Stimulated activated CD4-positive, alpha-beta T cell treated with anti-CD3 and anti-CD28 coated beads, Interleukin-2, amount 100 ng/mL, for 24 hours (primary cell): ENCODE measurements at places on chromosomes 1 and 21.

GRCh38 chr1:235910357-235911299 lies 43.9 kb upstream of the LYST start:
- peak; percentile 49 for DNase-seq

- DNase-seq: no peak
Observed at GRCh38 chr1:3415260-3416090, 39.0 kb upstream of the ARHGEF16 start.

- peak; percentile 68 for DNase-seq
Observed at GRCh38 chr1:235326719-235327558, 1.0 kb downstream of the ARID4B start.

- no peak for DNase-seq
Observed at GRCh38 chr1:2904191-2904590, 102.7 kb upstream of the TTC34 start.

DNA sequence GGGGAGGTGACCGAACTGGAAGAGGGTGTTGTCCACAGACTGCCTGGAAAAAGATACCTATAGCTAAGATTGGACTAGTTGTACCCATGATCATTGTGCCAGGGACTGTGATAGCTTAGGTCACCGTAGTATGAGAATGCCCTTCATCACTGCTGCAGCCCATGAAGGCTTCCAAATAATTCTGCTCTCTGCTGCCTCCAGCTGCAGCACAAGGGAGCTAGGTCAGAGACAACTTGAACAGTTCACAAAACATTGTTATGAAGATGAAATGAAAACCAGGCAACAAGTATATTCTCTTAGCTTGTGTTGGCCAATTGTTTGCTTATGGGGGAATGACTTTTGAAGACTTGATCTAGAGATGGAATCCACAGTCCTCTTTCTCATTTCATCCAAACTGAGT lies 246.7 kb downstream of the MRPL39 start:
- no peak for DNase-seq

- no peak for DNase-seq
Observed at GRCh38 chr21:27771938-27772483, 805.1 kb upstream of the ADAMTS5 start.

DNA sequence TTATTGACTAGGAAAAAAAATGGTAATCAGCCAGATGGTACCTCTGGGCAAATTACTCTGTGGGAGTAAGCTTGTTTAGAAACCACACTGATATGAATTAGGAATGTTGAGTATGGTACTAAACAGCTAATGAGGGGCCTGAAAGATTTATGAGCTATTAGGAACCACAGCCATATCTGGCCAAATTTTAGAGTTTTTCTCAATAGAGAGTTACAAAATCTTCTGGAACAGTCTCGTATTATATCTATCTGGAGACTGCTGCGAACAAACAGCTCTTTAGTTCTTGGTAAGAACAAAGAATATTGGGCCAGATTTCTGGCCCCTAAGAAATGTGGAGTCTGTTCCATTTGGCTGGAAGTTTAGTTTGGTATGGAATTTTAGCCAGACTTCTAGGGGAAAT lies 4.9 kb upstream of the PODN start:
- DNase-seq: no peak

DNA sequence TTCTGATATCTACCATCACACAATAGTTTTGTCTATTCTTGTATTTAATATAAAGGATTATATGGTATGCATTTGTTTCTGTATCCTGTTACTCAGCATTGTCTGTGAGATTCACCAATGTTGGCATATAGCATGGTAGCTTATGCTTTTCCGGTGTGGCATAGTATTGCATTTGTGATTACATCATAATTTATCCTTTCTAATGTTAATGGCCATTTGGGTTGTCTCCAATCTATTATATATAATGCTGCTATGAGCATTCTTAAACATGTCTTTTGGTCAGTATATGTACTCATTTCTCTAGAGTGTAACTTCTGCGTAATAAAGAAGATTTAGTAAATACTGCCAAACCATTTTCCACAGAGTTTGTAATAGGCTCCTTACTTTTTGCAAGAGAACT lies 40.9 kb upstream of the GFI1 start:
- no peak for DNase-seq

GRCh38 chr1:55699228-55699627 lies 484.1 kb upstream of the USP24 start:
- DNase-seq: no peak

DNA sequence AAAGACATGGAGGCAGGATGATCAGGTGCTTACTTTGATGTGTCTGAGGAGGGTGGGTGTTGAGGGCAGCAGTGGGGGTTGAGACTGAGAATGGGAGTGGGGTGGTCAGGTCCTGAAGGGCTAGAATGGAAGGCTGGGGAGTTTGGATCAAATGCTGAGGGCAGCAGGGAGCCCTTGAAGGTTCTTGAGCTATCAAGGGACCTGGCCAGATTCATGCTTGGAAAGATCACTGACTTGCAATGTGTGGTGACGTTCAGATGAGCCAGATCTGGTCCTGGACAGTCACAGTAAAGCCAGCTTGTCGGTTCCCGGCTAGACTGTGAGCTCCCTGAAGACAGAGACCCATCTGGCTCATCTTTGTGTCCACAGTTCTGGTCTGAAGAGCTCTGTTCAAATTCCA lies 3.8 kb downstream of the EPHB2 start:
- DNase-seq: no peak

- no peak for DNase-seq
Observed at GRCh38 chr1:201212056-201212455, 21.4 kb downstream of the IGFN1 start.

GRCh38 chr1:26862781-26863684 lies at the start of gene SFN:
Gene SFN, plus strand, starts transcription at chr1:26863149. Its CDS starts 64 bp downstream, at chr1:26863213.
- peak; percentile 49 for DNase-seq

GRCh38 chr1:87264976-87265375 lies 63.7 kb upstream of the LMO4 start:
- DNase-seq: no peak

DNA sequence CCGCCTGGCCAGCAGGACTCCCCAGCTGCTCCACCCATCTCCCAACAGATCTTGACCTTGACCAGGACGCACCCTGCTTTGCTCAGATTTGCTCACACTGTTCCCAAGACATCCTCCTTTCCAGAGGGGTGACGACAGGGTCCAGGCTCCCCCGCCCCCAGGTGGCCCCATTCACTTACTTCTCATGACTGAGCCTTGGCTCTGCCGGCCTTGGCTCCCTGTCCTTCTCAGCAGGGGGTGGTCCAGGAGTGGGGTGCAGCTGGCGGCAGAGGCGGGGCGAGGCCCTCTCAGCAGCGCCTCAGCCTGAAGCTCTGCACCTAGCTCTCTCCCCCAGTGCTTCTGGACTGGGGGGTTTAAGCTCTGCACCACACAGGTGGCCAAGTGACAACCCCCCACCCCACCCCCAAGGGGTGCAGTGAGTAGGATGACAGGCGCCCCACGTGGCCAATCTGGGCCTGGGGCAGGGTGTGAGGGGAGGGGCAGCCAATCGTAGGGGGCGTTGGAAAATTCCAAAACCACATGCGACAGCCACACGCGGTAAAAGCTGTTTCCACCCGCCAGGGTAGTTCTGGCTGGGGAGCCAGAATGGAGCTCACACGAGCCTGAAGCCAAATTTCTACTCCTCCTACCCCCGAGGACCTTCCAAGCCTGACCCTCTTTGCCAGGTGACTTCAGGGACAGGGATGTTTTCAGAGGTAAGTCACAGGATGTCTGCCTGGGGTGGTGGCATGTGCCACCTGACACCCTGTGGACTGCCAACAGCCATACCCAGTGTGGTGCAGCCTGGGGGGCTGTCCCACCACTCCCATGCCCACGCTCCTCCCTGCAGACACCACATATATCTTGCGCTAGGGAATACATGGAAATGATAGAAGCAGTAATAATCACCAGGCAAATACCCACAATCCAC lies 5.6 kb downstream of the RORC start:
- peak; percentile 55 for DNase-seq

- DNase-seq: no peak
Observed at GRCh38 chr1:158999316-159000069, 10.2 kb upstream of the IFI16 start.

DNA sequence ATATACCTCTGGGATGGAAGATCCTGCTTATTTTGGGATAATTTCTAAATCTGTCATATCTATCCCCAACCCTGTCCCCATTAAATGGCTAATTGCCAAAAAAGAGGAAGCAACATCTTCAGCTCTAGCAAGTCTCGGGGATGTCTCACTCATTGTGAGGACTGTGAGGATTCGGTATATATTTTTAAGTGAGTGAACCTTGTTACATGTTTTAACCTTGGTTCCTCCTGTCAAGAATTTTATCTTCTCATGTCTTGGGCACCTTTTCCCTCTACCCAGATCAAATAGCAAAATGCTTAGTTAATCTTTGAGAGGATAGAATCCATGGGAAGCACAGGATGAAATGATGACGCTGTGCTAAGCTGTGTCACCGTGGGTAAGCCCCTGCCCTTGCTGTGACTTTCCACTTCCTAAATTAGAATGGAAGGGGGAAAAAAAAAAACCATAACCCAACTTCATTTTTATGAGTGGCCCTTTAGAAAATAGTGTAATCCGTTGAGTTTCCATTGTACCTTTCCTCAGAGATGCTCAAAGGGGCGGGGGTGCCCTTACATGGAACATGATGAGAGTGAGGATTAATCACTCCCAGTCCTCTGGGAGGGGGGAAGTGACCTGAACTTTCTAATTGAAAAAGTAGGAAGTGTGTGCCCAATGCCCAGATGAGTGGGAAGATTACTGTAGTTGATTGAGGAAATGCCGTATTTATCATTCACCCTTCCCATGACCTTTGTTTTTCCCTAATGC lies 7.6 kb downstream of the ATP1A1 start:
- DNase-seq: no peak

DNA sequence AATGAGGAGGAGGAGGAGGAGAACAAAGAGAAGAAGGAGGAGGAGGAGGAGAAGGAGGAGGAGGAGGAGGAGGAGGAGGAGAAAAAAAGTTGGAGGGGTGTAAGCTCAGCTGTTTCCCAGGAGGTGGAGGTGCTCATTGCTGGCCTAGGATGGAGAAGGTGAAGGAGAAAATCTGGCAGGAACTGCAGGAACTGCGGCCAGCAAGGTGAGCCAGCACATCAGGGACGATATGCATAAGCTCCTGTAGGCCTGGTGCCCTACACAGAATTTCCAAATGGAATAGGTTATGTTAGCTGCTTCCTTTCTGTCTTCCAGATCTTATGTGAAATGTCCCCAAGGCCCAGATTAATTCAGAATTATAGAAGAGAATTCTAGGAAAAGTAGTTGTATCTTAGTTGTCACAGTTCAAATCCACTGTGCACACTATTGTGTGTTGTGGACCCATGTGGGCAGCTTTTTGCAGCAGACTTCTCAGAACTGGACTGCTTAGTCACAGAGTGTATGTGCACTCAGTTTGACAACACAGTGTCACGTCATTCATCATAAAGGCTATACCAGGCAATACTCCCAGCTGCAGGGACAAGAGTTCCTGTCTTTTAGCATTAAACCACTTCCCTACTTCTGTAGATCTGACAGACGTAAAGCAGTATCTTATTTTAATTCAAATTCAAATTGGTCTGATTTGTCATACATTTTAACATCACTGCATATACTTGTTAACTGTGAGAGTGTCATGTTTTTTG lies 303.7 kb downstream of the HLX start:
- DNase-seq: no peak

GRCh38 chr21:17554679-17555465 lies 42.0 kb downstream of the CXADR start:
- DNase-seq: no peak

DNA sequence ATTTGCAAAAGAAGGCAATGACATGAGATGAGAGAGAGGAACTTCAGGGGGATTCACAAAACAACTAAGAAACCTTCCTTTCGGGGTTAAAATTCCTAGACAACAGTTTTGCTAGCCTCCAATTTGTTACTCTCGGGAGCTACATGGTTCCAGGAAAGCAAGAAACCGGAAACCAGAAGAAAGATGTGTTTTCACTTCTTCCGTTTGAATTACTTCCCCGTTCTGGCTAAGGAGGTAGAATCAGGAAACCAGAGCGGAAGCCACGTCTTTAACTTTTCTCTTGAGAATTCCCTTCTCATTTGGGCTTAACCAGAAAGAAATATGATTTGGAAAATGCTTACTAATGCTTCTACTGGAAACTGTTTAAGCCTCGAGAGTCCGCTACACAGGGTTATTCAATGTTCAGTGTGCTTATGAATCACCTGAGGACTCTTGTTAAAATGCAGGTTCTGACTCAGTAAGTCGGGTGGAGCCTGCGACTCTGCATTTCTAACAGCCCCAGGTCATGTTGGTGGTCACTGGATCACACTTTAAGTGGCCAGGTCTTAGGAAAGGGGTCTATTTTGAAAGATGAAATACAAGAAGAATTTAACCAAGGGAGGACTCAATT lies 43.5 kb upstream of the MCOLN3 start:
- no peak for DNase-seq

DNA sequence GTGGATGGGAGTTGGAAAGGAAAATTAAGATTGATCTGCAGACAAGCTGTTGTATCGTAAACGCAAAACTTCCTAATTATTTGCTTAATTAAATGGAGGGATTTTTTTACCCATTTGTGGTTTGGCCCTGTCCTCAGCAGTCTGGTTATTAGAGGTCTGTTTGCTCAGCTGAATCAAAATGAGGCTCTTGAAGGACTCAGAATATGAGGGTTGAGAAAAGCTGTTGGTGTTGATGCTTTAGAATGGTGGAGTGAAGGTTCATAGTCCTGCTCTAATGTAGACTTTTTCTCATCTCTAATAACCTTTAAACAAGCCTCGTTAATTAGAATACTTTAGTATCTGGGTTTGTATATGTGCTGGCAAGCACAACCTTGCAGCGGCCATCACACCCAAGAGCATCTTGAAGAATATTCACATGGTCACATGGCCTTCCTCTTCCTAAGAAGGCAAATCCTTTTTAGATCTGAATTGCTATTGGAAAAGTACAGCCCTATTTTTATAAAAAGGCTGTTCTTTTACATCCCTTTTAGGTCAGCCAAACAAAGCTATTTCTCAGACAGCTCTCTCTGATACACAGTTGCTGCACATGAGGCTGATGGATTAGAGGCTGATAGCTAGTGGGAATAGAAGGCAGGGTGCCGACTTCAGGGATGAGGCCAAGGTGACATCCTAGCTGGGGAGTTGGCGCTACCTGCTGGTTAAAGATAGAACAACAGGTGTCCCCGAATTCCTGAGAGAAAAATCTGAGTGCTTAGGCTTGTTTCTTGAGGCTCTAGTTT lies 53.8 kb downstream of the MACF1 start:
- peak; percentile 78 for DNase-seq

GRCh38 chr1:38138498-38139233 lies 92.1 kb upstream of the POU3F1 start:
- DNase-seq: no peak
